ENCODE measurements at places on chromosomes 5 and 9. TPM values are rescaled to one million over a fixed set of nuclear protein-coding genes. Genes with fewer than 3 reads are reported as not detected.
A peak's percentile ranks its signal among the peaks of the same experiment; 100 is the strongest.

DNA sequence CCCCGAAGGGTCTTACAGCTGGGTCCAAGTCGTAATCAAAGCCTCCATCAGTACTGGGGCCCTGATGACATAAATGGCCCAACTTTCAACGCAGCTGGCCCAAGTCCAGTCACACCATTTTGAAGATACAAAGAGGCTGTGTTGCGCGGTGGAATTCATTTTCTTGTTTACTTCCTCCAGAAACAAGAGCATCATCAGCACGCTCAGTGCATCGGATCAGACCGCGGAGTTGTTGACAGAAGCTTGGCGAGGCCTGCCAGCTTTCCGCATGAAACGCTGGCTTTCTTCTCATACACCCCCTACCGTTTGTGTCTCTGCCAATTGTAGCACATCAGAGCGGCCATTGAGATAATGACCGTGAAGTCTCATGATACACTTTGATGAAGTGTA, 101.7 kb upstream of the SPATA31D4 start:
- DNase-seq: peak; percentile 22
- no peaks in the 10 kb centered on the region for H3K27me3 ChIP-seq

DNA sequence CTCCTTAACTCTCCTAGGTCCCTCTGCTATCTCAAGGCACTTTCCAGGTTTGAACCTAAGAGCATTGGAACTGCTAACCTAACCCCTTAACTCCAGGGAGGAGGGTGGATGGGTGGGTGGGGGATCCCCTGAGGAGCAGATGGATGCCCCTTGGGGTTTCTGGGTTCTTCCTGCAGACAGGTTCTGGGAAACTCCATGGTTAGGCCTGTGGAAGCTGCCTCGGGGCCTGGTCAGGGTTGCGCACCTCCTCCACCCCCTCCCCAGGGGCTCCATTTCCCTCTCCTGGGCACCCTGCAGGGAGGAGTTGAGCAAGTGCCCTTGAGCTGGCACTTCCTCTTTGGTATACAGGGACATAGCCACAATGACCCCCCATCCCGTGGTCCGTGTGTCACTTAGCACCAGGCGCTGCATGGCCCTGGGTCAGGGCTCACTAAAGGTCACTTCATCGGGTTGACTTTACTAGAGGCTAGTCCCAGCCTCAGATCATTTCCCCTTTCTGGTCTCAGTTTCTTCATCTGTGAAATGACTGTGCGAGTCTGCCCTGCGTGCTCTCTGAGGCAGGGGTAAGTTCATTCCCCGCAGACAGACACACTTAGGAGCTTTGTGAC, 16.0 kb downstream of the CXXC5 start:
- H3K27ac ChIP-seq: peak overlapping the region; percentile 40
- H3K4me3 ChIP-seq: no peak overlapping the region
- H3K36me3 ChIP-seq: no peaks in the 10 kb centered on the region
- no peaks in the 10 kb centered on the region for H3K27me3 ChIP-seq

GRCh38 chr9:136544548-136544963, 1.3 kb downstream of the NOTCH1 start:
- H3K4me1 ChIP-seq: peaks cover 33% of the 10 kb centered on the region
- no peaks in the 10 kb centered on the region for H3K27me3 ChIP-seq
- peak overlapping the region; percentile 74 for H3K27ac ChIP-seq
- DNase-seq: peak; percentile 57

DNA sequence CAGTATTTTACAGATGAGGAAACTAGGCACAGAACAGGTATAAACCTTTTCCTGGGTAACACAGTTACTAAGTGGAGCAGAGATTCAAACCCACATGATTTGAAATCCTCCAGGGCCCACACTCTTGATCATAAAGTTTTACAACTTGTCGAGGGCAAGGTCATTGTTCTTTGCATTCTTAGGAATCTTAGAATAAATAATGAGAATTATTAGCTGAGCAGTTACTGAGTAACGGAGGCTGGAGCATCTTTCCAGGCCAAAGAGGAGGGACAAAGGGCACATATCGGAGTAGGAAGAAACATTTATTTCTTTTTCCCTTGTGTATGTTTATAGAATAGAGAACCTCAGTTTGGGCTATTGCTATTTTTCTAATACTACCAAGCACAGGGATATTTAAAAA, 27.1 kb upstream of the F2R start:
- no peaks in the 10 kb centered on the region for H3K27me3 ChIP-seq
- no peak overlapping the region for H3K4me3 ChIP-seq

DNA sequence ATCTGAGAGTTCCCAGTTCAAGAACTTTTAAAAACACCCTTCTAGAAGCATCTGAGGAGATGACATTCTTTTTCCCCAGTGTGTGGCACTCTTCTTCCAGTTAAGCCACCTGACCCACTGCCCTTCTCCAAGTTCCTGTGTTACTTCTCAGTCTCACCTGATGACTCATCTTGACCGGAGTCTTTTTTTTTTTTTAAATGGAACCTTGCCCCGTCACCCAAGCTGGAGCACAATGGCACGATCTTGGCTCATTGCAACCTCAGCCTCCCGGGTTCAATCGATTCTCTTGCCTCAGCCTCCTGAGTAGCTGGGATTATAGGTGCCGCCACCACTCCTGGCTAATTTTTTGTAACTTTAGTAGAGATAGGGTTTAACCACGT, 224.1 kb upstream of the DAB2 start:
- H3K4me3 ChIP-seq: no peak overlapping the region
- no peaks in the 10 kb centered on the region for H3K36me3 ChIP-seq
- H3K4me1 ChIP-seq: peaks cover 4% of the 10 kb centered on the region
- DNase-seq: no peak

DNA sequence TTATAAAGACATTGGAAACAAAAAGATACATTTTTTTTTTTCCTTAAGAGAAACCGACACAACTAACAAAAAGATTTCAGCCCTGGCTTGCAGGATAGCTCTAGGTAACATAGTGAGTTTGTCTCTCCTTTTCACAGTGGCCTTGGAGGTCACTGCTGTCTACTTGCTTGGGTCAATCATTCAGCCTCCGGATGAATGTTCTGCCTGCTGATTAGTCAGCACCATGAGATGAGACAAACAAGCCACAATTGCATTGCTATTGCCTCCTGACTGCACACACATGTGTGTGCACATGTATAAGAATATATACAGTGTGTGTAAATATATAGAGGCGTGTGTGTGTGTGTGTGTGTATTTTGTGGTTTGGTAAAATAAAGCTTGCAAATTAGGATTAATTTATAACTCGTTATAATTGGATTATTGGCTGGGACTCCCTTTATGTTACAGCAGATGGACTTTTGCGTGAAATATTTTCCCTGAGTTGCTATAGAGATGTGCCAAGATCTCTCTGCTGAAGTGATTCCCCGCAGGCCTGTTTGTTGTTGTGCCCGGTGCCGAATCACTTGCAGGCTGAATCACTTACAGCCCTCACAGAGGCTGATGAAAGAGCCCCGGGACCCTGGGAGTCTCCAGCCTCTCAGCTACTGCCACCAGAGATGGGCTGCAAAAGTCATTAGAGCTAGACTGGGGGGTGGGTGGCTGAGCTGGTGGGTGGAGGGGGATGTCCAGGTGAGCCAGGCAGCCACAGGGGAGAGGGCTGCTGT, 161.2 kb downstream of the FGF18 start:
- DNase-seq: peak; percentile 20
- no peaks in the 10 kb centered on the region for H3K36me3 ChIP-seq
- H3K27me3 ChIP-seq: no peaks in the 10 kb centered on the region
- no peak overlapping the region for H3K4me3 ChIP-seq

- H3K4me3 ChIP-seq: no peak overlapping the region
- DNase-seq: peak; percentile 69
Observed at GRCh38 chr5:87400305-87400899, 12.3 kb downstream of the CCNH start.

DNA sequence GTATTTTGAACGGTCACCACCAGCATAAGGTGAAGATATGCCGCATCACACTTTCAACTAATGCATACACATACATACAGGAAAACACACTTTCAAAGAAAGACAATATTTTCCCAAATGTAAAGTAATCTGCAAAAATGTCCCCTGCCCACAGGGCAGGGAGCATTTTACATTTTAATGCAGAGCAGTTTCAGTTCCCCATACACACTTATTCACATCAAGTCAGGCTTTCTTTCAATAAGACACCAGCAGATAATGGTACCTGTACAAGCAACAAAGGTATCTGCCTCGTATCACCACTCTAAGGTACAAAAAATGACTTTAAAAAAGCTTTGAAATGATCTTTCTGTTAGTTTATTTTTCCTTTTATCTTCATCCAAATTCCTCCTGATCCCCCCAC, 247.1 kb upstream of the CCNG1 start:
- H3K36me3 ChIP-seq: no peaks in the 10 kb centered on the region
- no peak overlapping the region for H3K27ac ChIP-seq
- no peaks in the 10 kb centered on the region for H3K27me3 ChIP-seq
- H3K4me1 ChIP-seq: peaks cover 15% of the 10 kb centered on the region
- no peak for DNase-seq

GRCh38 chr9:103837940-103838339, 256.2 kb upstream of the SMC2 start:
- H3K4me3 ChIP-seq: no peak overlapping the region
- DNase-seq: no peak
- no peak overlapping the region for H3K27ac ChIP-seq
- H3K27me3 ChIP-seq: no peaks in the 10 kb centered on the region
- H3K4me1 ChIP-seq: no peaks in the 10 kb centered on the region
- no peaks in the 10 kb centered on the region for H3K36me3 ChIP-seq

- H3K4me3 ChIP-seq: no peak overlapping the region
- no peaks in the 10 kb centered on the region for H3K36me3 ChIP-seq
- DNase-seq: no peak
- no peaks in the 10 kb centered on the region for H3K4me1 ChIP-seq
- H3K27me3 ChIP-seq: no peaks in the 10 kb centered on the region
Observed at GRCh38 chr5:78720997-78721396, 72.4 kb upstream of the LHFPL2 start.

DNA sequence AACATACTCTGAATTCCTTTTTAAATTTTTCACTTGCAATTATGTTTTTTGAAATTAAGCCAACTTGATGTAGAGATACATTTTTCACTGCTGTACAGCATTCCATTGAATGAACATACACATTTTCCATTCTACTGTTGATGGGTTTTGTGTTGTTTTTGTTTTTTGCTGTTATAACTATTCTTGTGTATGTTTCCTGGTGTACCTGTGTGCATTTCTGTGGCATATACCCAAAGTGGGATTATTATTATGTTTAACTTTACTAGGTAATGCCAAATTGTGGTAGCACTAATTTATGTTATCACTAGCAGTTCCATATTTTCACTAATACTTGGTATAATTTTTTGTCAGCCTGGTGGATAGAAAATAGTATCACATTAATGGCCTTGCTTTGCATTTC, 2.7 kb downstream of the RFESD start:
- no peak overlapping the region for H3K4me3 ChIP-seq
- H3K27ac ChIP-seq: no peak overlapping the region
- H3K4me1 ChIP-seq: no peaks in the 10 kb centered on the region
- no peak for DNase-seq
- no peaks in the 10 kb centered on the region for H3K27me3 ChIP-seq
- H3K36me3 ChIP-seq: no peaks in the 10 kb centered on the region

GRCh38 chr9:967903-968641, 8.4 kb upstream of the DMRT3 start:
- H3K27ac ChIP-seq: no peak overlapping the region
- no peaks in the 10 kb centered on the region for H3K4me1 ChIP-seq
- H3K27me3 ChIP-seq: peaks cover 100% of the 10 kb centered on the region
- no peak overlapping the region for H3K4me3 ChIP-seq
- DNase-seq: peak; percentile 18
- H3K36me3 ChIP-seq: no peaks in the 10 kb centered on the region

DNA sequence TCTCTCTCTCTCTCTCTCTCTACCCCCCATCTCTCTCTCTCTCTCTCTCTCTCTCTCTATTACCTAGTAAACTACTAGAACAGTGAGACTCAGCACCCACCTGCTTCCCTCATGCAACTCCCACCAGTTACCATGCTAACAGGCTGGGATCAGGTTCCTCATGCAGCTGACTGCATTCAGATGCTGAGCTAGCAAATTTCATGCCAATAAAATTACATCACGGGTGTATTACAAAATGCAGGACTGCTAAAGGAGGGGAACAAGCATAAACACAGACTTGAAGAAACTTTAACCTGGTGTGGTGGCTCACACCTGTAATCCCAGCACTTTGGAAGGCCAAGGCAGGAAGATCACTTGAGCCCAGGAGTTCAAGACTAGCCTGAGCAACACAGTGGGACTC, 76.0 kb downstream of the CEMIP2 start:
- peaks cover 6% of the 10 kb centered on the region for H3K4me1 ChIP-seq
- H3K27me3 ChIP-seq: no peaks in the 10 kb centered on the region
- no peak overlapping the region for H3K4me3 ChIP-seq
- no peaks in the 10 kb centered on the region for H3K36me3 ChIP-seq

GRCh38 chr9:126157826-126158587, 168.6 kb upstream of the MVB12B start:
- peaks cover 24% of the 10 kb centered on the region for H3K4me1 ChIP-seq
- no peak overlapping the region for H3K27ac ChIP-seq
- peaks cover 43% of the 10 kb centered on the region for H3K27me3 ChIP-seq
- DNase-seq: no peak
- no peak overlapping the region for H3K4me3 ChIP-seq

DNA sequence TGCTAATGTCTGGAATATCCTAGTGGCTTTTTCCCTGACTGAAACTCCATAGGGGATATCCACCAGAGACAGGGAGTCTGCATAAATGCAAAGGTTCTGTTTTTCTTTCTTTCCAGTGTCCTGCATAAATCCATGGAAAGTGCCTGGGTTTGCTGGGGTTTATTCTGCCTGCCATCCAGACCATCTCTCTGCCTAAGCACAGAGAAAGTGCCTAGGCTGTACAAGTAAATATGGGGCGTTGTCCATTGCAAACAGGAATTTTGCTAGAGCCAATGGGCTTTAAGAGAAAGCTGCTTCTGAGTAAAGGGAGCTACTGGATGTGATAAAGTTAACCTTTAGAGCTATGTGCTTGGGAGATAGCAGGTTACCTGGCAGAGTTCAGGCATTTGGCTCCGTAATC, 407.5 kb downstream of the AGTPBP1 start:
- H3K27ac ChIP-seq: no peak overlapping the region
- H3K4me3 ChIP-seq: no peak overlapping the region
- H3K36me3 ChIP-seq: no peaks in the 10 kb centered on the region
- DNase-seq: no peak
- peaks cover 7% of the 10 kb centered on the region for H3K27me3 ChIP-seq
- H3K4me1 ChIP-seq: no peaks in the 10 kb centered on the region

- H3K4me3 ChIP-seq: no peak overlapping the region
- no peaks in the 10 kb centered on the region for H3K4me1 ChIP-seq
- no peaks in the 10 kb centered on the region for H3K27me3 ChIP-seq
- H3K36me3 ChIP-seq: no peaks in the 10 kb centered on the region
Observed at GRCh38 chr9:72193478-72193881, 44.2 kb downstream of the GDA start.

SCAI gene
- total RNA-seq: 14.1 TPM

TAS2R1 gene
- not detected for total RNA-seq

PCDHA12 gene
- 10.7 TPM for total RNA-seq

PPP3R2 gene
- total RNA-seq: not detected

PHF24 gene
- 0.11 TPM for total RNA-seq

HRCT1 gene
- 0.33 TPM for total RNA-seq

RIMOC1 gene
- total RNA-seq: 43.4 TPM

NUTM2F gene
- not detected for total RNA-seq

TLX3 gene
- total RNA-seq: not detected

LCN1 gene
- total RNA-seq: not detected

HEXB gene
- 65.3 TPM for total RNA-seq

ZNF658 gene
- 3.5 TPM for total RNA-seq

SLC6A18 gene
- not detected for total RNA-seq

ZNF454 gene
- 3.4 TPM for total RNA-seq

FRRS1L gene
- total RNA-seq: 0.41 TPM

Measured in A673 (cell line).